ENCODE measurements at places on chromosomes 3 and 15. TPM values are rescaled to one million over a fixed set of nuclear protein-coding genes. Genes with fewer than 3 reads are reported as not detected.

Gene ANKRD63
- total RNA-seq: not detected

Gene NANOGP8
- total RNA-seq: not detected

Gene KLHL40
- total RNA-seq: not detected

Gene REC114
- total RNA-seq: not detected

Gene DZIP1L
- total RNA-seq: not detected

Gene FBXL22
- 0.44 TPM for total RNA-seq

Gene SMAD6
- total RNA-seq: 0.05 TPM

Gene TRPM1
- not detected for total RNA-seq

Gene NCEH1
- total RNA-seq: 3.5 TPM

Gene GPR149
- total RNA-seq: not detected

Gene TMEM158
- total RNA-seq: not detected

Gene C3orf70
- not detected for total RNA-seq

Gene ERICH6
- not detected for total RNA-seq

Gene TFDP2
- 25.0 TPM for total RNA-seq

Gene RPL35A
- total RNA-seq: 1,852 TPM

Gene CHRM5
- not detected for total RNA-seq

Gene AGBL1
- total RNA-seq: not detected

Gene IL5RA
- total RNA-seq: not detected

Gene TICRR
- 21.0 TPM for total RNA-seq

Gene TUSC7
- not detected for total RNA-seq

Gene ZPLD1
- total RNA-seq: not detected

Gene OXTR
- 0.74 TPM for total RNA-seq

Gene SH3GL3
- total RNA-seq: not detected

Gene UROC1
- not detected for total RNA-seq

Gene ANKUB1
- not detected for total RNA-seq

Gene TMCO5A
- not detected for total RNA-seq

Gene CPEB1
- total RNA-seq: not detected

Gene HYAL1
- not detected for total RNA-seq

Gene SLC22A14
- not detected for total RNA-seq

Gene SLMAP
- total RNA-seq: 35.1 TPM

Gene NOX5
- total RNA-seq: not detected

Gene LOXL1
- total RNA-seq: 0.55 TPM

Gene LRRK1
- 0.20 TPM for total RNA-seq

Gene FRMD4B
- total RNA-seq: 11.9 TPM

Gene CACNA1D
- total RNA-seq: not detected

Gene SEMA7A
- 46.9 TPM for total RNA-seq

Gene SEMA4B
- 8.6 TPM for total RNA-seq

Gene AMIGO3
- not detected for total RNA-seq

Gene SH2D7
- not detected for total RNA-seq

Gene SAMD7
- not detected for total RNA-seq

Measured in activated naive CD4-positive, alpha-beta T cell treated with anti-CD3 and anti-CD28 coated beads for 36 hours (primary cell).